ENCODE measurements at places on chromosomes 7 and 10.

DNA sequence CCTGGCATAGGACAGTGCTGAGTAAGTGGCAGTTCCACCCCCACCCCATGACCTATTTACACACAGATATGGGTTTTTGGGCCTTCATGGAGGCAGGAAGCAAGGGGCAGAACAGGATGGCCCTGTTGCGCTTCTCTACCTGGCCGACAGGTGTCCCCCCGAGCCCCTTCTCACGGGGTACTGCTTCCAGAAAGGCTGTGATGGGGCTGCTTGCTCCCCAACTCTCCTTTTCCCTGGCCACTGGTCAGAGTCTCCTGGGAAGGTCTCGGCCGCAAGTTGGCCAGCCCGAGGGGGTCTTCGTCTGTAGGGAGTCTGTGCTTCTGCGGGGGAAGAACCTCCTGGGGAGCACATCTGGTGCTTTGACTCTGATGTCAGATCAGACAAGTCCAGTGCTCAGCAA is 139.8 kb upstream of the TNS3 start:
- no peak for DNase-seq

GRCh38 chr10:9621216-9621615 is 1396.5 kb upstream of the CELF2 start:
- DNase-seq, result no peak

DNA sequence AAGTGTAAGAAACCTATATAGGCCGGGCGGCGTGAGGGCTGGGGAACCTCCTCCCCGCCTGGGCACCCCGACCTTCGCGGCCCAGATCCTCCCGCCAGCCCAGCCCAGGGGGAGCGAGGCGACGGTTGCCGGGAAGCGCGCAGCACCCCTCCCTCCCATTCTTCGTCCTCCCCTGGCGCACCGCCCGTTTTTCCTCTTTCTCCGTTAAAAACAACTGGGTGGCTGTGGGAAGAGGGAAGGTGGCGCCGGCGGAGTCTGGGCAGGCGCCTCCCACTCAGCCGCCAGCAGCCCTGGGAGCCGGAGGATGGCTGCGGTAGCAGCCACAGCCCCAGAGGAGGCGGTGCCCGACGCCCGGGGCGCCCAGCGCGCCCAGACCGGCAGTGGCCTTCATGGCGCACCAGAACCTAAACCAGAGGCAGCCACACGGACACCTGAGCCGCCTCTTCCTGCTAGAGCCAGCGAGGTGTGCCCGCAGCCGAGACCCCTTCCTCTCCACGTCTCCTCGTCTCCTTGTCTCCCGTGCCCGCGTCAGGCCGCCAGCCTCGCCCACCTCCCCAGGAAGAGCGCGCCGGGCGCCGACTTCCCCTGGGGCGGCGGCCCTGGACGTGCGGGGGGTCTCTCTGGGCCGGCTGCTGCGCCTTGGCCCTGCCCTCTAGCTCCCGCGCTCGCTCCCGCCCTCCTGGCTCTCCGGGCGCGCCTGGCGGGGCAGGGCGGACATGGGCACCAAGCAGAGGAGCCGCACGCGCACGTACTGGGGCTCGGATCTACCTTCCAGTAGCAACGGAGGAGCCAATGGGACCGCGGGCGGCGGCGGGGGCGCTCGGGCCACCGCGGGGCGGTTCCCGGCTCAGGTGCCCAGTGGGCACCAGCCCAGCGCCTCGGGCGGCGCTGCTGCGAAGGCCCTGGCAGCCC is 32.8 kb upstream of the SFTPD start:
- no peak for DNase-seq

- DNase-seq, result no peak
These were observed 22.9 kb downstream of the RBM33 start for GRCh38 chr7:155667241-155667829.

- no peak for DNase-seq
These were observed 27.9 kb downstream of the C7orf25 start for GRCh38 chr7:42883950-42884349.

GRCh38 chr7:15494711-15495110 is 67.1 kb downstream of the AGMO start:
- no peak for DNase-seq

DNA sequence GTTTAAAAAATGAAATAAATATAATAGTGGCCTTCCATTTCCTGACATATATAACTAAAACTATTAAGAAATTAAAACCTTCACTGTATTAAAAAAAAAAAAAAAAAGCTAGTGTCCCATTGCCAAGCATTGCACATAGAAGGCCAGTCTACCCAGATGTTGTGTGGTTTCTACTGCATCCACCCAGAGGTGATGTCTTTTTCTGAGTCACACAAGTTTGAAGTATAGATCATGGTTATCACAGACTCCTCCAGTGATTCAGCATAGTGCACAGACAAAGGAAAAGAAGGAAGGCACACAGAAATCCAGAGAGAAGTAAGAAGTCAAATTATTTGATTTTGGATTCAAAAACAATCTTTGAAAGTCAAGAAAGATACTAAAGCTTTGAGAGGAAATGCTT is 429.0 kb downstream of the ETV1 start:
- no peak for DNase-seq

GRCh38 chr7:96532428-96532935 is 177.2 kb downstream of the SEM1 start:
- no peak for DNase-seq

GRCh38 chr10:14736043-14736442 is 38.7 kb downstream of the FAM107B start:
- DNase-seq, result no peak

- no peak for DNase-seq
These were observed 229.9 kb downstream of the KIAA1217 start for GRCh38 chr10:24438800-24439199.

DNA sequence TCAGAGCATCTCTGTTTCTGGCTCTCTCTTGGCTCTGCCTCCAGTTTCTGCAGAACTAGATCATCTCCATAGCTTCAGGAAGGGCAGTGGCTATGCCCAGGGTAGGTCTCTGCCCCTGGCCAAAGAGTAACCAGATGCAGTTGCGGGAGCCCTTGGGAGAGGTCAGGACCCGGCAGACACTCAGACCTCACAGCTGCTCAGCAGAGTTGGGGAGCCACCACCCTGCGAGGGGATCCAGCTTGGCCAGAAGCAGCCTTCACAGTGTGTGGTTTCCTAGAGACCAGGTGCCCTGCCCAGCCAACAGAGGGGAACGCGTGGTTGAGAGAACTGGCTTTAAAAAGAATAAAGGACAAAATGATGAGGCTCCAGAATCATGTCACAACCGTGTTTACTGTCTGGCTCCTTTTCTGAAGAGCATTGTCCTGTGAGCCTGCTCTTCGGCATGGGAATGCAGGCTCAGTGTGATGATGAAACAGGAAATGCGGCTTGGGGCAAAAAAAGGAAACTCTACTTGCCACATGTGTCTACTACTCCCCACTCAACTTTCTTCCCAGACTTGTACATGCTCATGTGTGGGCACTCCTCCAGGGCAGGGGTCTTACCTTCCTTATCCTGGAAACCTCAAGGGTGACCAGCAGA is 243.1 kb downstream of the INHBA start:
- DNase-seq, result no peak

DNA sequence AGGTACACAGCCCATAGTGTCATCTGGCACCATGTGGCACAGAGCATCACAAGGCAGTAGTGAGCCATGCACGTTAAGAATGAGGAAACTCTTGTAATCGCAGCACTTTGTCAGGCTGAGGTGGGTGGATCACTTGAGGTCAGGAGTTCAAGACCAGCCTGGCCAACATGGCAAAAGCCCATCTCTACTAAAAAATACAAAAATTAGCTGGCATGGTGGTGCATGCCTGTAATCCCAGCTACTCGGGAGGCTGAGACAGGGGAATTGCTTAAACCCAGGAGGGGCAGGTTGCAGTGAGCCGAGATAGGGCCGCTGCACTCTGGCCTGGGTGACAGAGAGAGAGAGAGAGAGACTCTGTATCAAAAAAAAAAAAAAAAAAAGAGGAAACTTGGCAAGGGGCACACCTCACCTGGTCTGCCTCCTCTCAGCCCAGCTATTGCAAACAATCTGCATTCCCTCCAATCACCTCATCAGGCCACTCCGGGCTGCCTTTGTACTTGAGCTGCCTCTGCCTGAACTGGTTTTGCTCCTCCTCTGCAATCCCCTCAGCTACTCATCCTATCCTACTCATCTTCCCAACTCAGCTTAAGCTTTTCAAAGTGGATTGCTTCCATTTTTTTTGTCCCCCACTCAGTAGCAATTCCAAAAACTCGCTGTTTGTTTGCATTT is 46.0 kb upstream of the OPTN start:
- no peak for DNase-seq

DNA sequence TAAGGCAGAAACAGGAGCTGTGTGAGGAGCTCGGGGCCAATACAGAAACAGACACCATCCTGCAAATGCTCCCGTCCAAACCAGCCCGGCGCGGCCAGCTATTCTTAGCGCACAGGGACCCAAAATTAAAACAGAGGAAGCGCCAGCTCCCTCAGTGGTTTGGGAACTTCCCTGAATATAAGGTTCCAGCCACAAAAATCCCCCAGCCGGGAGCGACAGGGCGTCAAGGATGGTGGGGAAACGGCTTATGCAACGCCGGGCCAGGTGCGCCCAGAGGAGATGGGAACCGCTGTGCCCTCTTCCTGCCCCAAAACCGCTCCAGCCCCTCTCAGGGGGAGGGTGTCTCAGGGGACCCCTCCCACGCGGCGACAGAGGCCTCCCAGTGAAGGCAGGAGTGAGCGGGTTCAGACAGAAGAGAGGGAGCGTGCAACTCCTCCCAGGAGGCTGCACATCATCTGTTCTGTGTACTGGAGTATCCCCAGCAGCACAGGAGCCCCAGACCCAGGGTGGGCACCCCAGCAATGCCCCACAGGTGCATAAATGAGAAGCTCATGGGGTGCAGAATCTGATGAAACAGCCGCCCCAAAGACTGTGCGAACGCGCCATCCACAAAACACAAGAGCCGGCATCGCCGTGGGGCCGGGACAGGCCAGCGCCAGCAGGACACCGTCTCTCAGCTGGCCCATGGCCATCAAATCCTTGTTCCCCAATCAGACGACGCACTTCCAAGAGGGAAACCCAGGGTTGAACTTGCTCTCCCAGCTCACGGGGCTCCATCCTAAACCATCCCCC is 73.9 kb upstream of the PDGFA start:
- DNase-seq, result no peak

- peak; percentile 51 for DNase-seq
These were observed at the start of gene ORC5 for GRCh38 chr7:104207731-104208420. Gene ORC5 (minus strand): TSS chr7:104208013. CDS start chr7:104207904, 109 bp downstream.

GRCh38 chr10:98602224-98602623 is 155.5 kb upstream of the HPS1 start:
- DNase-seq, result no peak

DNA sequence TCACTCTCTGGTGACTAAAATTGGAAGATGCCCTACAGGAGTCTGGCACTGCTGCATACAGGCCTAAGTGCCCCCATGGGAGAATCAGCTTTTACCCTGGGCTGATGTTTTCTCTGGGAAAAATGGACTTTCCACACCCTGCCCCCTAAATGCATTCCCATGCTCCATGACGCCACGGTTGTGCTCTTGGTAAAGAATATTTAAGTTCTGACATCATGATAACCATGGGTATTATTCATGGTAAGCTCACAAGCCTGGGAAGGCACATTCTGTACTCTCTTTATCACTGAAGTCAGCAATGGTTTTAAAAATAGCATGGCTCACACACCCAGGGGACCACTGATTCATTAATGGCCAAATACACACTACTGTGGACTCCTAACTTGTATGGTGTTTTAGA is 43.4 kb downstream of the HIPK2 start:
- no peak for DNase-seq

DNA sequence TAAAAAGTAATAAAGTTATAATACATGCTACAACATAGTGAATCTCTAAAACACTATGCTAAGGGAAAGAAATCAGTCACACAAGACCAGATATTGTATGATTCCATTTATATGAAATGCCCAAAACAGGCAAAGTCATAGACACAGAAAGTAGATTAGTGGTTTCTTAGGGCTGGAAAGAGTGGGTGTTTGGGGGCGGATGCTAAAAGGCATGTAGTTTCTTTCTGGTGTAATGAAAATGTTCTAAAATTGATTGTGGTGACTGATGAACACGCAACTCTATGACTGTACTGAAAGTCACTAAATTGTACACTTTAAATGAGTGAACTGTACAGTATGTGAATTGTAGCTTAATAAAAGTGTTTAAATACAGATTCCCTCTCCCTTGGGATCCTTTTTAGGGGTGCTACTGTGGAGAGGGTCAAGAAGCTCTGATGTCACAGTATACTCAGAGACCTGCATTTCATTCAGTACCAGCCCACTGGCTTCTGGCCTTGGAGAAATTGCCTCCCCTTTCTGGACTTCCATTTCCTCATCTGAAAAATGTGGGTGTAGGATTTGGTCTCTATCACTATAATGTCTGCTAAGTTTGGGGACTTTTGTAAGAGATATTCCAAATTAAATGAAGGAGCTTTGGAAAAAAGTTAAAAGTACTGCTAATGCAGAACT is 46.4 kb downstream of the AOAH start:
- DNase-seq, result no peak

DNA sequence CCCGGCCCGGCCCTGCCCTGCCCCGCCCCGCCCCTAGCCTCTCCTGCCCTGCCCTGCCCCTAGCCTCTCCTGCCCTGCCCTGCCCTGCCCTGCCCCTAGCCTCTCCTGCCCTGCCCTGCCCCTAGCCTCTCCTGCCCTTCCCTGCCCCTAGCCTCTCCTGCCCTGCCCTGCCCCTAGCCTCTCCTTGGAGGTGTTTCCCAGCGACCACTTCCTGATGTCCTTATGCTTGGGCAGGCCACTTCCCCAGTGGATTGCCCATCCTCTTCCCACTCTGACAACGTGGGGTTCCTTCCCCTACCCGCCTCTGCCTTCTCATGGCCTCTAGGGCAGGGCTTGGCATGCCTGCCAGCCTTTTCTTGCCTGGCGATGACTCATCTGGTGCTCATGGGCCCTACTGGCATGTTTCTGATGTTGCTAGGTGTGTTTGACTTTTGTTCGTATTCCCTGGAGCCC is 21.2 kb downstream of the PRXL2A start:
- DNase-seq, result no peak

DNA sequence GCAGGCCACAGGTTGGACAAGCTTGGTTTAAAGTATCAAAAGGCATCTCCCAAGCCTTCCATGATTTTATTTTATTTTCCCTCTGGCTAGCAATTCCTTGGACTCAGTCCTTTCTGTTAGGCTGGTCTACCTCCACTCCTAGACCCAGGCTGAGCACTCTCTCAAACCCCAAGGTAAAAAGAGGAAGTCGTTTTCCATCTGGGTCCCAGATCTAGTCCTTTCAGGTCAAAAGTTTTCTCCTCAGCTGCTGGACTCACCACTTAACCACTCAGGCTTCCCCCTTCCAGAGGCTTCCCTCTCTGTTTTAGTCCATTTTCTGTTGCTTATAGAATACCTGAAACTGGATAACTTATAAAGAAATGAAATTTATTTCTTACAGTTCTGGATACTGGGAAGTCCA is 252.3 kb upstream of the MKLN1 start:
- no peak for DNase-seq

- DNase-seq, result no peak
These were observed 73.9 kb upstream of the CABCOCO1 start for GRCh38 chr10:61588770-61589211.

All from stimulated activated CD4-positive, alpha-beta T cell treated with anti-CD3 and anti-CD28 coated beads, Interleukin-15, amount 100 ng/mL, for 1 hour (primary cell).